ENCODE measurements at places on chromosomes 7 and 10. TPM values are rescaled to one million over a fixed set of nuclear protein-coding genes. Genes with fewer than 3 reads are reported as not detected.

The NRG3 gene
- 0.87 TPM for total RNA-seq

The ERVW-1 gene
- not detected for total RNA-seq

The NYAP1 gene
- total RNA-seq: 1.3 TPM

The FBXL13 gene
- 2.6 TPM for total RNA-seq

The C10orf67 gene
- not detected for total RNA-seq

The CSGALNACT2 gene
- 32.7 TPM for total RNA-seq

The CYP3A7 gene
- not detected for total RNA-seq

The ZNF853 gene
- 10.9 TPM for total RNA-seq

The EVX1 gene
- total RNA-seq: not detected

The PPIF gene
- total RNA-seq: 21.2 TPM

The TPST1 gene
- total RNA-seq: 22.0 TPM

The LRRC17 gene
- total RNA-seq: 30.5 TPM

The KIF5B gene
- 191 TPM for total RNA-seq

GRCh38 chr7:12653518-12653917 lies 33.9 kb upstream of the ARL4A start:
- DNase-seq: no peak

- no peak for DNase-seq
Observed at GRCh38 chr10:113991091-113991860, 52.4 kb upstream of the ADRB1 start.

DNA sequence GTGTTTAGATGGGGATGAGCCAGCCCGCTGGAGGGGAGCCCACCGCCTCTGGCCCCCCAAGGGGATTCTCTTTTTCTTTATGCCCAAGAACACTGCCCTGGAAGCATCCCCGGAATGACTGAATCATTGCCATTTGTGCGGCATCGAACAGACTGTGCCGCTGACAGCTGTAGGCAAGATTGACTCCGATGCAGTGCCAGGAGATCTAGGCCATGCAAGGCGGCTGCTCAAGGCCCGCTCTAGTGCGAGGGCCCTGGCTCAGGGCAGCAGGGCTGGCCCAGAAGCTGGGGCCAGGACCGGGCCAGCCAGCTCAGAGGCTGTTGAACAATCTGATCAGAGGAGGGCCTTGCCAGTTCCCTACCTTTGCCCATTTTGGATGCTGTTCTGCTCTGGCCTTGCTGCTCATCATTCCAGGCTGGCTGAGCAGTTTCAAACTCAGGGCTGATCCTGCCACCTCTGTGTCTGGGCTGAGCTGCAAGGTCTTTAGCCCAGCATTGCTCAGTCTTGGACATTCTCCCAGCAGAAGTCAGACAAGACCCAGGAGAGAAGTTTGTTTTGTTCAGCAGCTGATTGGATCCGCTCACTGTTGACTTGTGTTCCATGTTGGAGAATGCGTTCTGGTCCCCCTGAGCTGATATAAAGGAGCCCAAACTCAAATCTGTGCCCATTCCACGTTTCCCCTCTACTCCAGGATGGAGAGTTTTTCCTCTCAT lies 485.3 kb upstream of the GALNT17 start:
- DNase-seq: no peak

- no peak for DNase-seq
Observed at GRCh38 chr7:129162732-129163131, 18.2 kb downstream of the TSPAN33 start.

- no peak for DNase-seq
Observed at GRCh38 chr7:123155571-123155970, 44.2 kb downstream of the SLC13A1 start.

GRCh38 chr7:35418716-35419390 lies 165.0 kb upstream of the TBX20 start:
- DNase-seq: no peak

DNA sequence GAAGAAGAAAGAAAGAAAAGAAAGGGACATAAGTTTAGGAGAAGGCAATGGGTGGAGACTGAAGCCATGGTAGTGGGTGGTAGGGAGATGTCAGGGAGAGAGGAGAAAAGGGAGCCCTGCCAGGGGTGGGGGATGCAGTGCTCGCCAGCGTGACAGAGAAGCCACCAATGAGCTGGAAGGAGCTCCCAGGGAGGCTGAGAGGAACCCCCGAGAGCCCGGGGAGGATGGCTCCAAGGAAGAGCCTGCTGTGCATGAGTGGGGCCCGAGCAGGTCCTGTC lies 141.2 kb upstream of the SHH start:
- DNase-seq: no peak

DNA sequence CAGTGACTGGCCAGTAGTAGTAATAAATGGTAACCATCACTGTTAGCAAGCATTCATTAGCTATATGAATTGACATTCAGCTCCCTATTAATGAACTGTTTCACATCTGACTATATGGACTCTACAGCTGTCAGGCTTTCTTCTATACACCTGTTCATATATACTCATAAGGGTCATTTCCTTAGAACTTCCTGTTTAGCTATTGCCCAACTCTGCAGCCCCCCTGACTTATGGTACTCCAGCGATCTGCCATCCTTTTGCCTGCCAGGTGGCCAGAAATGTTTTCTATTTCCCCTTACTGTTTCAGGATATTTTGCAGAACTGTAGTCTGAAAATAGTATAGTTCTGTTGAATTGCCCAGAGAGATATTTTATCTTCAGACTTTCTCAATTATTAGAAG lies 56.6 kb downstream of the TASOR2 start:
- DNase-seq: no peak

GRCh38 chr7:114409750-114410149 lies 4.9 kb upstream of the FOXP2 start:
- DNase-seq: no peak

DNA sequence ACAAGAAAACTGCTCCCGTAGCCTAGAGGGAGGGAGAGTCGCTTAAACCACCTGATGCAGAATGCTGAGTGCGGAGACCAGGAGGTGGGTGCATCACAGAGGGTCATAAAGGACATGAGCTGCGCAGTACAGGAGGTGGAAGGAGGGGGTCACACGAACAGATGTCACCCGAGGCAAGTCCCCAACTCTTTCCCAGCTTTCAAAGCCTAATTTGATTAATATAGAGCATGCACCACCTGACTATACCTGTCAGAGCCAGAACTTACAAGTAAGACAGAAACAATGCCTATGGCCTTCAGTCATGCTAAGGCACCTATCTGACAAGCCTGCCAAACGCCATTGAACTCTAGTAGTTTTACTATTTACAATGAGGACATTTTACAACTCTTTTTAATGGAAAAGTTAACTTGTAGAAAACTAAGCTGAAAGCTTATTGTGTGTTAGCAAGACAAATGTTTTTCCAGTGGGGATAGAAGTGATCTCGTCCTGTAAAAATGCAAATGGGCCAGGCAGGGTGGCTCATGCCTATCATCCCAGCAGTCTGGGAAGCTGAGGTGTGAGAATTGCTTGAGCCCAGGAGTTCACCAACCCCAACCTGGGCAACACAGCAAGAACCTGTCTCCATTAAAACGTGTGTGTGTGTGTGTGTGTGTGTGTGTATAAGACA lies 1.1 kb upstream of the VOPP1 start:
- no peak for DNase-seq

DNA sequence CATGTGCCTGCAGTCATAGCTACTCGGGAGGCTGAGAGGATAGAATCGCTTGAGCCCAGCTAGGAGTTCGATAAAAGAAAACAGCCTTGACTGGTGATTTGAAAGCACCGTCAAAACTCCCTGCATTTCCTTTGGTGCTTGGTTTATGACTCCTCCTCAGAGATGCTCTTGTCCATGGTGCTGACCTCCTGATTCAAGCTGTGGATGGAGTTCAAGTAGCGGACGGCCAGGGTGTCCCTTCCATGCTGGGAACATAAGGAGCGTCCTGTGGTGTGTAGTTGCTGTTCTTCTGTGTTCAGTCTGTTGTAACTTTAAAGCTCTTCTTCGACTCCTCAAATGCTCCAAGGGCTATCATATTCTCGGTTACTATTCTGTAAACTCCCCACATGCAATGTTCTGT lies 382.5 kb upstream of the KIAA1217 start:
- DNase-seq: no peak

GRCh38 chr10:132812520-132812919 lies 26.6 kb upstream of the NKX6-2 start:
- DNase-seq: peak; percentile 18

DNA sequence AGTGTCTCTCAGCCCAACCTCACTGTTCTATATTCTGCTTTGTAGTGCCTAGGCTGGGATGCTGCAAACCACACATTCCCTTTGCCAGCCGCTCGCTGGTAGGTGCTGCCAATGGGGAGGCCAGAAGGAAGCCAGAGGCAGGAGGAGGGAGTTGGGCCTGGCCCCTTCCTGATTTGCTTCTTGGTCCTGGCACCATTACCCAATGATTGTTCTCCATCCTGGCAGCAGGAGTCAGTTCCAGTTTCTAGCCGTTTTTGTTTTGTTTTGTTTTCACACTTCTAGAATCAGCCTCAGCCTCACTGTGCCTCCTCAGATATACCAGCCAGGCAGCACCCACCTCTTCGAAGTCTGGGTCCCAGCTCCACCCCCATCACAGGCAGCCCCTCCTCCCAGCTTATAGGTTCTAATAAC lies 27.4 kb upstream of the LOXL4 start:
- peak; percentile 59 for DNase-seq

DNA sequence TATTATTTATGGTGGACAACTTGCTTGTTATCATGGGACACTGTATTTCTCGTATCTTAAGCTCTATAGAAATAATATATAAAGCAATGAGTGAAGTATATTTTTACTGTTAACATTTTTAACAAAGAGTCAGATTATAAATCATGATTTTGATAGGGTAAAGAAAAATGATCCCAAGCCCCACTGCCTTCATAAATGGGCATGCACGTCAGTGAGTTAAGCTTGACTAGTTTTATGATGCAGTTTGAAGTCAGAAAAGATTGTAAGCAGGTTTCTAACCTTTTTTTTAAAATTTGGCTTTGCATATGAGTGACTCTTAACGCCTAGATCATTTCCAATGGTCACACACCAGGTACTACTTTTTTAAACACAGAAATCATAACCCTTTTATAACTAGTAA lies 152.8 kb downstream of the GNAT3 start:
- no peak for DNase-seq

GRCh38 chr7:21338728-21339164 lies 89.1 kb upstream of the SP4 start:
- DNase-seq: no peak

GRCh38 chr10:89296220-89296648 lies 5.6 kb upstream of the IFIT2 start:
- DNase-seq: no peak

DNA sequence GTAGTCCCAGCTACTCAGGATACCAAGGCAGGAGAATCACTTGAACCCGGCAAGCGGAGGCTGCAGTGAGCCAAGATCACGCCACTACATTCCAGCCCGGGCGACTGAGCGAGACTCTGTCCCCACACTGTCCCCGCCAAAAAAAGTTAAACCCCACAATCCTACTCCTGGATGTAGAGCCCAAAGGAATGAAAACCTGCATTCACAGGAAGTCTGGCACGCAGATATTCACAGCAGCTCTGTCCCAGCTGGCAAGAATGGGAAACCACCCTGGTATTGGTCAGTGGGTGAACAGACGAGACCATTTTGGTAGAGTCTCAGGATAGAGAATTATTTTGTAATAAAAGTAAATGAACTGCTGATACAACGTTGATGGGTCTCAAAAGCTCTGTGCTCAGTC lies 225.2 kb downstream of the MAD1L1 start:
- no peak for DNase-seq

GRCh38 chr7:22137026-22137425 lies 191.3 kb upstream of the CDCA7L start:
- DNase-seq: no peak

DNA sequence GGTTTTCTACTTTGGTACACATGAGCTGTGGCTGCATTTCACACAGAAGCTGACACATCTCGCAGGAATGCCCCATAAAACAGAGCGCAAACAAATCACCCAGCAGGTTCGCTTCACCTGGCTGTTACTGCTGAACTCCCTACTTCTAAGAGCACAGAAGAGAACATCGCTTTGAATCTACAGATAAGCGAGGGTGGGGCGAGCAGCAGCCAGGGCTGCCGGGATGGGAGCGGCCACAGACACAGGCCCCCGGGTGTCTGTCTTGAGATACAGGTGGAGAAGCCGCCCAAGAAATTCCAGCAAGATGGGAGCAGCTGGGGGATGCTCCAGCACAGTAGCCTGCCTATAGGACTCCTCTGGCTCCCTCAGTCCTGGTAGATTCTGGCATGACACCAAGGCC lies 27.4 kb downstream of the OGDHL start:
- no peak for DNase-seq

DNA sequence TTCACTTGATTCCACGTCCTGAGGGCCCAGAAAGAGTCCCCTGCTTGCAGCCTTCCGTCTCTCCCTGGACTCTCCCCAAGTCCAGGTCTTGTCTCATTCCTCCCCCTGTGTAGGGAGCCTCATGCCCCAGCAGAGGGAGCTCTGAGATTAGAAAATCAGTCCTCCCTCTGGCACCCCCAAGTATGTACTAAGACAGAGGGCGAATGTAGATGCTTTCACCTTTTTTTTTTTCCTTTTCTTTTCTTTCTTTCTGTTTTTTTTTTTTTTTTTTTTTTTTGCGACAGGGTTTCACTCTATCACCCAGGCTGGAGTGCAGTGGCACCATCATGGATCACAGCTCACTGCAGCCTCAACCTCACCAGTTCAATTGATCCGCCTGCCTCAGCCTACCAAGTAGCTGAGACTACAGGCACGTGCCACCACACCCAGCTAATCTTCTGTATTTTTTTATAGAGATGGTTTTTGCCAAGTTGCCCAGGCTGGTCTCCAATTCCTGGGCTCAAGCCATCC lies 10.3 kb downstream of the SFXN3 start:
- peak; percentile 85 for DNase-seq

GRCh38 chr7:107035446-107035845 lies 9.1 kb upstream of the PRKAR2B start:
- DNase-seq: no peak

GRCh38 chr7:816751-817671 lies 15.3 kb upstream of the SUN1 start:
- DNase-seq: peak; percentile 78

- DNase-seq: no peak
Observed at GRCh38 chr7:81605493-81605892, 164.4 kb downstream of the HGF start.

DNA sequence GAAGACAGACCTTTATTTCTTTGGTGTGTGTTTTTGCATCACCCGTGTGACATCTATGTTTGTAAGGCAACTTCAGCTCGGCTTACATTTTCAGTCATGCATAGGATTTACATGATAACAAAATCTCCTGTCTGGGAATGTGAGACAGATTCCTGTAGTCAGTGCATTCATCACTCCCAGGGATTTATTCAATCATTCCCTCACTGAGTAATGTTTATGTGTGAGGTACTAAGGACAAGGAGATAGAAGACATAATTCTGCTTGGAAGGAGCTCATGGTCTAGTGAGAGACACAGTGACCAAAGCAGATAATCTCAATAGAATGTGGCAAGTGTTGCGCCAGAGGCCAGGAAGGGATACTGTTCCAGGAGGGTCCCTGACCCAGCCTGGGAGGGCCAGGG lies 35.2 kb upstream of the BMPER start:
- DNase-seq: no peak

GRCh38 chr10:129063877-129064276 lies 403.2 kb upstream of the MGMT start:
- no peak for DNase-seq

- no peak for DNase-seq
Observed at GRCh38 chr10:34449836-34450235, 365.3 kb downstream of the PARD3 start.

All from aorta (tissue), 5 donors.